ENCODE measurements at places on chromosomes 7 and 10.

- no peak for DNase-seq
These were observed 20.4 kb upstream of the KNDC1 start for GRCh38 chr10:133139551-133140065.

DNA sequence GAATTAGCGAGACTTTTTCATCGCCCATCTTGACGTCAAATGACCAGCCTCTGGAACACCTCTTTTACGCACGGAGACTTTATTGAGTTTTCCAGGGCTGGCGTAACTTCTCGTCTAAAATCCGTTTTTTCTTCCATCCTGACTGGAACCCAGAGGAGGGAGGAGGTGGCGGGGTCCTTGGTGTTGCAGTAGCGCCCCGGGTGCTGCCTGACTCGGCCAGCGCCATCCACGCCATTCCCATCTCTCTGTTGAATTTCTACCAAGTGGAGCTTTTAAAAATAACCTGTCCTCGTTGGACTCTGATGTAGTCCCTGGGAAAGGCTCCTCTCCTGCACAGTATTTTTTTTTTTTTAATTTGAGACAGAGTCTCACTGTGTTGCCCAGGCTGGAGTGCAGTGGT, 155.9 kb downstream of the RGS10 start:
- no peak for DNase-seq

DNA sequence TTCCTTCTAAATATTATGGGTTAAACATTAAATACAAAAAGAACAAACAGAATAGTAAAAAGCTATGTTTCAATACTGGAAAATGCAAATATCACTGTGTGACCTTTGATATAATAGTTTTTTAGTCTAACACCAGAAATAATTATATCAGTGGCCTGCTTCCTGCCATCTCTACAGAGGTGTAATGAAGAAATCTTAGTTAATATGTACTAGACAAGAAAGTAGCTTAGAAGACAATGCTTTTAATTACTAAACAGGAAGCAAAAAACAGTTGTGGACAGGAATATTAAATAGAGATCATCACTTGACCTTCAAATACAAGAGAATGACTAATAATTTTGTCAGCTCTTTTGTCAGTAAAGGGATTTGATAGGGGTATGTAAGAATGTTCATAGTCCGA, 47.4 kb upstream of the LRRN3 start:
- DNase-seq = no peak

DNA sequence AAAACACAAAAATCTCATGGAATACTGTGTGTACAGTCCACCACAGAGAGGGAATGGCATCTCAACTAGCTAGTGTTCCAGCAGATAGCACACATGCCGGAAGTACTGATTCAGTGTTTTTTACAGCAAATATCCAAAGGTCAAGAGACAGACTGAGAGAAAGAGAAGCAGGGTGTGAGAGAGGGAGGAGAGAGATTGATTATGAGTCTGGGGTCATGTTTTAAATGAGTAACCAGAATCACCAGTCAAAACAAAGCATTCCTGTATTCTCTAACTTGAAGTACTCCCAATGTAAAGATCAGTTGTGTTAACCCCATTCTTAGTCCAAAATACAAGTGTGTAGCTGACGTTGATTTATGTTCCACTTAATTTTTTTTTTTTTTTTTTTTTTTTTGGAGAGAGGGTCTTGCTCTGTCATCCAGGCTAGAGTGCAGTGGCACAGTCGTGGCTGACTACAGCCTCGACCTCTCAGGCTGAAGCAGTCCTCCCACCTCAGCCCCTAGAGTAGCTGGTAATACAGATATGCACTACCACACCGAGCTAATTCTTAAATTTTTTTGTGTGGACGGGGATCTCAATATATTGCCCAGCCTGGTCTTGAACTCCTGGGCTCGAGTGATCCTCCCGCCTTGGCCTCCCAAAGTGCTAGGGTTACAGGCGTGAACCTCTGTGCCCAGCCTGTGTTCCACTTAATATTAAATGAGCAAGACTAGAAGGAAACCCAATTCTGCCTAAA, 114.2 kb downstream of the TAF3 start:
- DNase-seq = no peak

DNA sequence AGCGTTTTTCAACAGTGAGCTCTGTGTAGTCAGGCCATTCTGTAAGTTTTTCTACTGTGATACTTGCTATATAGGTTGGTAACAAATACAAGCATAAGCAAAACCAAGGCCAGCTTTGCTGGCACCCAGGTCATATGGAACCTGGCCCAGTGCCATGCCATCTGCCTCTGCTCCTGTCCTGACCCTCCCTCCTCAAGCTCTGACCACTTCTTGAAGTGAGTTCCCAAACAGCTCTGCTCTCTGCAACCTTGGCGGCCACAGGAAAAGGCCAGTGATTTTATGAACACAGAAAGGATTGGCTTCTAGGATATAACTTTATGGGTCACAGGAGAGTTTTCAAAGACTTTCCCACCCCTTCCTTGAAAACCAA, 12.8 kb downstream of the NOD1 start:
- DNase-seq = no peak

DNA sequence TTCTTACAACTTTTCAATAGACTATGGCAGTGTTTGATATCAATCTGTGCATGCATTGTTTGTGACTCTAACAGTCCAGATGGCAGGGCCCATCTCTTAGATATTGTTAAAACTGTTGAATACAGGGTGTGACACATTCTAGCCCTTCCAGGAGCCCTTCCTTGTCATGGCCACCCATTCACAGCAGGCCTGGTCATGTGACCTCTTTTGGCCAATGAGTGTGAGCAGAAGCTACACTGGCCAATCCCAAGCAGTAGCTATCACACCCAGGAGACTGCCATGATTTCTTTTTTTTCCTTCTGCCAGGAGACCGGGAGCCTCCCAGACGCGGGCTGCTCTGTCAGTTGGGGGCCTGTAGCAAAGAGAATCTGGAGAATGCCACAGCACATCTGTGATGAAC, 655.4 kb upstream of the MKI67 start:
- DNase-seq = no peak

DNA sequence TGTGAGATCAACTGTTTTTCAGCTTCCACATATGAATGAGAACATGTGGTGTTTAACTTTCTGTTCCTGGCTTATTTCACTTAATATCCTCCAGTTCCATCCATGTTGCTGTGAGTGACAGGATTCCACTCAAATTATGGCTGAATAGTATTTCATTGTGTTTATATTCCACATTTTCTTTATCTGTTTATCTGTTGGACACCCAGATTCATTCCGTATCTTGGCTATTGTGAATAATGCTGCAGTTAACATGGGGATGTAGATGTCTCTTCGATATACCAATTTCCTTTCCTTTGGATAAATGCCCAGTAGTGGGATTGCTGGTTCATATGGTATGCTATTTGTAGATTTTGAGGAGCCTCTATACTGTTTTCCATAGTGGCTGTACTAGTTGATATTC, 47.9 kb downstream of the GALNT11 start:
- no peak for DNase-seq

GRCh38 chr10:86690657-86691084, 22.4 kb downstream of the LDB3 start:
- no peak for DNase-seq

DNA sequence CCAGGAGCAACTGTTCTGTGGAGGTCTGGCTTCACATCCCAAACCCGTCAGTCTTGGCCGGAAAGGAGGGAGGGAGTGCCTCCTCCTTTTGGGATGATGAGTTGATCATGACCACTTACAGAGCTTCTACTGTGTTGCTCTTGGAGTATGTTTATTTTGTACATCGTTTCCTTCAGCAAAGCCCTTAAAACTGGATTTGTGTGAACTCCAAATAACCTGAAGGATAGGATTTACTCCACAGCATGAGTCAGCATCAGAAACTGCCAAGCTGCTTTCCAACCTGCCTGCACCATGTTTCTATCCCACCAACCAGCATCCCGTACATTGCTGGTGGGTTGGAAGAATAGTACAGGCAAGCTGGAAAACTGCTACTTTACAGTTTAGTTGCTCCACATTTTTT, 3.5 kb downstream of the CCDC201 start:
- no peak for DNase-seq

GRCh38 chr7:92755680-92756079, 80.7 kb downstream of the CDK6 start:
- DNase-seq = no peak

- DNase-seq = no peak
These were observed 14.1 kb upstream of the PURB start for GRCh38 chr7:44899443-44899842.

GRCh38 chr7:43942997-43943396, 16.8 kb downstream of the UBE2D4 start:
- no peak for DNase-seq

GRCh38 chr10:102800611-102801335, 36.4 kb downstream of the CYP17A1 start:
- no peak for DNase-seq

DNA sequence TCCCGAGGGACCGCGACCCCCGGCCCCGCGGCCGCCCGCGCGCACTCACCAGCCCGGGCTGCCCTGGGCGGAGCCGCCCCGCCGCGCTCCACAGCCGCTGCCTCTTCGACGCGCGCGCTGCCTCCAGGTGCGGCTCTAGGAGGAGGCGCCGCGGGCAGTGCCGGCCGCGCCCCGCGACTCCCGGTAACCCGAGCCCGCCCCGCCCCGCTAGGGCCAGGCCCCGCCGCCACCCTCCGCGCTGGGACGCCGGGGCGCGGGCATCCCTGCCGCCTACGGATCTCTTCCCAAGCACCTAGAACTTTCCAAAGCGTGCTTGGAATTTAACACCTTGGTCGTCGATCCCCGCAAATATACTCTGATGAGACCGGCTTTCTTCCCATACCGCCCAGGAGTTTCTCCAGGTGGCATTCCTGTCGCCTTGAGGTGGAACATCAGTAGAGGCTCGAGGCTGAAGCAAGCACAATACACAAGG, at the start of gene SLC26A5:
Gene SLC26A5, minus strand, starts transcription at position 159 of the 472 bp plus-strand sequence. CDS start 24,693 bp downstream, outside the sequence.
- peak; percentile 13 for DNase-seq

DNA sequence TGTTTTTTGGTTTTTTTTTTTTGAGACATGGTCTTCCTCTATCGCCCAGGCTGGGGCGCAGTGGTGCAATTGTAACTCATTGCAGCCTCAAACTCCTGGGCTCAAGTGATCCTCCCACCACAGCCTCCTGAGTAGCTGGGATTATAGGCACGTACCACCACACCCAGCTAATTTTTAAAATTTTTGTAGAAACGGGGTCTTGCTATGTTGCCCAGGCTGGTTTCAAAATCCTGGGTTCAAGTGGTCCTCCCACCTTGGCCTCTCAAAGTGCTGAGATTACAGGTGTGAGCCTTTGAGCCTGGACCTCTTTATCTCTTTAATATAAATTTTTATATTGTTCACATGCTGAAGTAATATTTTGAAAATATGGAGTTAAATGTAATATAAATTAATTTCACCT, 28.2 kb upstream of the LBX1 start:
- no peak for DNase-seq
